ENCODE measurements at places on chromosomes 12 and 14.
A peak's percentile ranks its signal among the peaks of the same experiment; 100 is the strongest.

GRCh38 chr14:94673071-94673470 is 60.9 kb downstream of the SERPINA3 start:
- no peak for DNase-seq

GRCh38 chr12:61272441-61272840 is 987.8 kb upstream of the USP15 start:
- DNase-seq = peak; percentile 31

DNA sequence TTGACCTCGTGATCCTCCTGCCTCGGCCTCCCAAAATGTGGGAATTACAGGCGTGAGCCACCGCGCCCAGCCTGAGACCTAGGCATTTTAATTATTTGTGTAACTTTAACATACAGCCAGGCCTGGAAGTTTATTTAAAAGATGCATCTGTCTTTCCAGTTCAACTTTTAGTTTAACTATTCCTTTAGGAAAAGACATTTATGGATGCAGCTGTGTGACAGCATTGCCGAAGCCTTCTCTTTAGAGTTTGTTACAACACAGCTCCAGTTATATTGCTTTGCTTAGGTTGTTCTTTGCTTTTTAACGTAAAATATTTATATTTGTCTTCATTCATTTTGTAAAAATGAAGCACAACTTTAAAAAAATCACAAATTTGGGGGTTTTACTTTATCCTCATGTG is 67.0 kb downstream of the DIP2B start:
- DNase-seq = no peak

DNA sequence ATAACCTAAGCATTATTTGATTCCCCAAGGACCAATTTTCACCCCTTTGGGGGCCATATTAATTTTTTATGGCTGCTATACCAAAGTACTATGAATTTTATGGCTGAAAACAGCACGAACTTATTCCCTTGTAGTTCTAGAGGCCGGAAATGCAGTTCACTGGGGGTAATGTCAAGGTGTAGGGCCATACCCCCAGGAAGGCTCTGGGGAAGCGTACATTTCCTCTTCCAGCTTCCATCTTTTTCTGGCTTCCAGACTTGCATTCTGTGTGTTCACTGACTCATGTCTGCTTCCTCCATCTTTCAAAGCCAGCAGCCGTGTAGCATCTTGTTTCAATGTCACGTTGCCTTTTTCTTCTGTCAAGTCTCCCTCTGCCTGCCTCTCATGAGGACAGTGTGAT is 133.5 kb downstream of the BICD1 start:
- no peak for DNase-seq

DNA sequence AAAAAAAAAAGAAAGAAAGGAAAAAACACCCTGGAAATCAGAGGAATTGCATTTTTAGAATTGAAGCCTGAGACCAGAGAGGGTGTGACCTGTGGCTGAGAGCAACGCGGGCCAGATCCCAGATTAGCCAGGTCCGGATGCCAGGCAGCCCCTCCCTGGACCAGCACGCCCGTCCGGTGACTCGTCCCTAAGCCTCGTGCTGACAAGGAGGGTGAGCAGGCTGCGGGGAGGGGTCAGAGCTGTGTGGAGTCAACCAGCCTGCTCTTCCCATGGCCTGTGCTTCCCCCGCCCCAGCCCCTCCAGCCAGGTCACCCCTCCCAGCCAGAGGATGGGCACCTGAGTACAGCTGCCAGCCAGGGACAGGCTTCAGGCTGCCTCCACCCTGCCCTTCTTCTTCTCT is 4.2 kb upstream of the KLC1 start:
- peak; percentile 34 for DNase-seq

DNA sequence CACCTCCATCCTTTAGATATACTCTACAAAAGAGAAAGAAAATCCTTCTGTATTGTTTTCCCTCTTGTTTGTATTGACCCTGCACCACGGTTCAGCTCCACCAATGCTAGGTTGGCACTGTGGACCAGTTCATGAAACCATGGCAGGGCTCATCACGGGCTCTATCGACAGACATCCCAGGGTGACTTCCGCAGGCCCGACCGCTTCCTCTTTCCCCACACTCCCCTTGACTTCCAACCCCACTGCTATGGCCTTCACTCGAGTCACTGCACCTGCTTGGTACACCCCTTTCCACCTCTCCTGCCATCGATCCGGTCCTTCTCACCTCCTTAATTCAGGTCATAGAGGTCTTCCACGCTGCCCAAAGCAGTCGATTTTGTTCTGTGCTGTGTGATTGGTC is 21.2 kb upstream of the AKAP5 start:
- DNase-seq = no peak

- no peak for DNase-seq
Measured at GRCh38 chr14:54709444-54709843, 142.5 kb downstream of the SAMD4A start.

DNA sequence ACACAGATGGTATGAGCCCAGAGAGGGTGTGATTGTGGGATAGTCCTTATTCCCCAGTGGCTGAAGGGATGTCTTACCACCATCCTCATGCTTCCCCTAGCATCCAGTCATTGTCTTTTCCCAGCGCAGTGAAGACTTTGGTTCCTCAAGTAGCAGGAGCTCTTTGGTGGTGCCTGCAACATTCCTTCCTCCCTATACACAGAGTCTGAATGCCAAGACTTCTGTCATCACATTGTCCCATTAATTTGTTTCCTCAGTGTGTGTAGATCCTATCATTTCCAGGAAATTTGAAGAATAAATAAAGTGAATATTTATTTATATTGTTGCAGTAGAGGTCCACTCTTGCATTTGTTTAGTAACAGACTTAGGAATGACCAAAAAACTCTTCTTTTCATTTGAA is 147.2 kb downstream of the DACT1 start:
- no peak for DNase-seq

- DNase-seq = no peak
Measured at GRCh38 chr14:87935886-87936285, 57.1 kb downstream of the GALC start.

DNA sequence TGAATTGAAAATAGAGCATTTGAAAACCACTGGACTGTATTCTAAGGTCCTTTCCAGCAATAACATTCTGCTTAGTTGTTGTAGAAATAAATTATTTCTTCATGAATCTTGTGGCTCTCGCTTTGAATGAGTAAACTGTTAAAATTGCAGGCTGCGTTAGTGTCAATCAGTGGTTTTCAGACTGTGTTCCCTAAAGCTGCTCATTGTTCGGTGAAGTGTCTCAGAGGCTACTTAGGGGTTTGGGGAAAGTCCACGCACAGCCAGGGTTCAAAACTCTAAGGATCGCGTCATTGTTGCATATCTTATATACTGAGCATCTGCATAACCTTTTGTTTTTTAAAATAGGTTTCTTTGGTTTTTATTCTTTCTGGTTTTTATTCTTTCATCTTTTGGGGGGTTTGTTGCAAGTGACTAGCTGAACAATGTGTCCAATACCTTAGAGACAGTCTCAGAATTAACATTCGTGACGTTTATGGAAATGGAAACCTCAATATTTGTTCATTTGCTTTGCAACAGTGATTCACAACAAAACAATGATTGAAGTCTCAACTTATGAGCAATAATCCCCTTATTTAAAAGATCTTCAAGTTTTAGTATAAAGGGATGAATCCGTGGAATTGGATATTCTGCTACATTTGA is 108.1 kb downstream of the TTLL5 start:
- no peak for DNase-seq

DNA sequence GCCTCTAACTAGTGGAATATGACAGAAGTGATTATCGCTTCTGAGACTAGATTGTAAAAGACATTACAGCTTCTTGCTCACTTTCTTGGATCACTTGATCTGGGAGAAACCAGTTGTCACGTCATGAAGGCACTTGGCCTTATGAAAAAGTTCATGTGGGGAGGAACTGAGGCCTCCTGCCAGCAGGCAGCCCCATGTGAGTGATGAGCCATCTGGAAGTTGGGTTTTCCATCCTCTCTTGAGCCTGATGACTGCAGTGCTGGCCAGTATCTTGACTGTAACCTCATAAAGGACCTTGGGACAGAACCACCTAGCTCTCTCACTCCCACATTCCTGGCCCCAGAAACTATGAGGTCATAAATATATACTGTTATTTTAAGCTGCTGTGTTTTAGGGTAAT is 28.0 kb downstream of the TTLL5 start:
- peak; percentile 26 for DNase-seq

DNA sequence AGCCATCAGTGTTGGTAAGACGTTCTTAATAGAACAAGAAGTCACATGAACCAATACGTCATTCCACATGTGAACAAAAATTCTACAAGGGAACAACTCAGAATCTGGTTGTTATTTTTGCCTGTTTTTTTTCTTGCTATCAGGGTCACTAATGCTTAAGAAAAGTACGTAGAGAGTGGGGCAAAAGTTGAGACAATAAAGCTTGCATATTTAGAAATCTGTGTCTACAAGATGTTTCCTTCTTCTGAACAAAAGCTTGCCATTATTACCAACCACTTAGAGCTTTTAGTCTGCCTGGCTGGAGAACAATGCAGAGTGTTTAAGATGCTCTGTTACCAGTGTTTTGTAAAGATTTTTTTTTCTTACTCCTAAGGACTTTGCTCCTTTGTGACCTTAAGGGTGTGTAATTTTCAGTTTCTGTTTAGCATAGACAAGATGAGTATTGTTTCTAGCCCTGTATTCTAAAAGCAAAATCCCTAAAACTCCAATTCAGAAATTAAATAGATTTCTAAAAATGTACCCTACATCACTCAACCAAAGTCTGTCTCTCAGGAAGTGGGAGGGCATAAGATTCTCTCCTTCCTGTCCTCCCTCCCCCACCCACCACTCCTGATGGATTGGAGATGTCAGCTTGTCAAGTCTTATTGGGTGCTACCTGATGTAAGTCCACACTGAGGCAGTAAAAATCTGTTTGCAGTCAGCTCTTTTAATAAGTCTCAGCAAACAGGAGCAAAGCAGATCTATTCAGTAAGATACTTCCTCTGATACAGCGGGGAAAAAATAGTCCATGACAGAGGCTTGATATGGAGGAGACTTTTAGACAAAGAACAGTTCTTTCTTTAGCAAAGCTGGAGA is 267.6 kb downstream of the GRIN2B start:
- DNase-seq = no peak

DNA sequence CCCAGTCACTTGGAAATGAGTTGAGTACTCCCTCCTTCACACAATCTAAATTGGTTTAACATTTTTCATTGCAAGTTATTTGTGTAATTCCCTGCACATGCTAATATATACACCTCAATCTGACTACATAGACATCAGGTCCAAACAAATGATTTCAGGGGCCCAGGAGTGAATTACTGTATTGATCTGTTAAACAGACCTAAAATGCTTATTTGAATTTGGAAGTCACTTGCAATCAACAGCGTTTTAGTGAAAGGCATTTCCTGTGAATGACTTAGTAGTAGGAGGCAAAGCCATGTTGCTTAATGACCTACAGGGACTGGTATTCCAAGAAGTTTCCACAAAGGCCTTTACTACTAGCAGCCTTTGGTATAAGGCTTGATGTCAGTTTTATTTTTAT is 22.6 kb upstream of the SLC15A5 start:
- no peak for DNase-seq

GRCh38 chr12:75550401-75551240 is 39.2 kb upstream of the KRR1 start:
- DNase-seq = no peak

DNA sequence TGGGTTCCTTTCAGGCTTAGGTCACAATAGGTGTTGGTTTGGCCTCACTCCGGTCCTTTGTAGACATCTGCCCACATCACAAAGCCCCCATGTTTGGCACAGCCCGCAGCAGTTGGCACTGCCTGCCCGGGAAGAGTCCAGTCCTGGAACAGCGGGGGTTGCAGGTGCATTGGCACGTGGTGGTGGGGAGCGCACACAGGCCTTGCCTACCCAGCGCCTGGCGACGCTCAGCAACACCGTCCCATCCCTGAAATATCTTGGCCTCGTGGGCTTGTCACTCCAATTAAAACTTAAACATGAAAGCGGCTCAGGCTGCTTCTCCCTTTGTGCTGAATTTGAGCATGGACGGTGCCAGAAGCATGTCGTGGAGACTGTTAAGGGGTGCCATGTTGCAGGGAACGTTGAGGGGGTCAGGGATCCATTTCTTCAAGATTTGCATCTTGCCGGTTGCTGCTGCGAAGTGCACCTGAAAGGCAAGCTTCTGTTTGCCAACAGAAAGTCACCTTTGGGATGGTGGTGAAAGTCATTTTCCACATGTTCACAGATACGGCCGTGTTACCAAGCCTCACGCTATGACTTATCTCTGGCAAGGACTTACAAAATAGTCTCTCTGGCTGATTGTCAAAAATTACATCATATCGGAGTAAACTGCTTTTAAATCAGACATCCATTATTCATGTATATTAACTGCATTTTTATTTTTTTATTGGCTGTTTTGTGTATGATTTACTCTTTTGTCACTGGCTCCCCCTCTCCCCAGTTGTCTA is 91.5 kb downstream of the FBXW8 start:
- DNase-seq = no peak

DNA sequence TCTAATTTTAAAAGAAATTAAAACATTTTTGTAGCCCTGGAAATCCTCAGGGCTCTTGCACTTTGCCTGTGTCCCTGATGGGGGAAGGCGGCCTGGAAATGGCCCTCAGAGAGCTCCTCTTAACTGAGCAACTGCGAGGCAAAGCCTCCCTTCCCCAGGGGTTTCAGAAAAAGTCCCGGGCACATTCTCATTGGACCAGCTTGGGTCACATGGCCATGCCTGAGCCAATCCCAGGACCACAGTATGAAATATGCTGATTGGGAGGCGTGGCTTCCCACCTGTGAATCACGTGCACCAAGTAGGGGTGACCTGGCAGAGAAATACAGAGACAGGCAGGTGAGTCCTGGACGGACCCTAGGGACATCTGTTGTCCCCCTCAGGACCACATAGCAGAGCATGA is 90.4 kb upstream of the SFSWAP start:
- no peak for DNase-seq

- peak; percentile 63 for DNase-seq
Measured at GRCh38 chr14:72678356-72678755, 215.5 kb downstream of the DPF3 start.

GRCh38 chr14:90302529-90303303 is 29.0 kb downstream of the NRDE2 start:
- DNase-seq = no peak

- DNase-seq = peak; percentile 88
Measured at GRCh38 chr14:95483309-95484165, 32.9 kb downstream of the SYNE3 start.

GRCh38 chr14:64550621-64551333 is 1.0 kb downstream of the PPP1R36 start:
- no peak for DNase-seq

- no peak for DNase-seq
Measured at GRCh38 chr14:45290547-45290946, 37.5 kb upstream of the MIS18BP1 start.

DNA sequence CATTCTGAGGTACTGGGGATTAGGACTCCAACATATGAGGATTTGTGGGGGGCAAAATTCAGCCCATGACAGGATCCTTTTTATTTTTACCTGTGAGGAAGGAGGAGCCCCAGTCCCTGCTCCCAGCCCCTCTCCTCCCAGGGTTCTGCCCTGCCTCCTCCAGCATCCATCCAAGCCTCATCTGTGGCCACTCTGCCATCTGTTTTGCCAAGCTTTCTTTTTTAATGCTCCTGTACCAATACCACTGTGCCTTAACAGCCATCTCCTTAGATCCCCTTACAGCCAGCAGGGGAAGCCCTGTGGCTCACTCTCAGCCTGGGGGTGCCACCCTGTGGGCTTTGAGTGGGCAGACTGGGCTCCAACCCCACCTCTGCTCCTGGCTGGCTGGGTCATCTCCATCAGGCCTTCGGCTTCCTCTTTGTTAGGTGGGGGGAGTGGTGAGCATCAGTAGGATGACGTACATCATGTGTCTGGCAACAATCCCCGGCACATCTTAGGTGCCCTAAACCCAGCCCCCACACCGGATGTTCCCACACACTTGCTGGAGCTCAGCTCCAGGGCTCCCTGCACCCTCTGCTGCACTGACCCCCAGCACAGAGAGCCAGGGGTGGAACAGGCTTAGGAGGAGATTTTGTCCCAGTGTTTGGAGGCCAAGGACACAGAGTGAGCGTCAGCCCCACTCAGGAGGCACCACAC is 40.2 kb downstream of the CYP46A1 start:
- no peak for DNase-seq

Data from brain microvascular endothelial cell (primary cell).